ENCODE measurements at places on chromosomes 7 and 10.

GRCh38 chr10:24269476-24269875, 60.5 kb downstream of the KIAA1217 start:
- DNase-seq = no peak

DNA sequence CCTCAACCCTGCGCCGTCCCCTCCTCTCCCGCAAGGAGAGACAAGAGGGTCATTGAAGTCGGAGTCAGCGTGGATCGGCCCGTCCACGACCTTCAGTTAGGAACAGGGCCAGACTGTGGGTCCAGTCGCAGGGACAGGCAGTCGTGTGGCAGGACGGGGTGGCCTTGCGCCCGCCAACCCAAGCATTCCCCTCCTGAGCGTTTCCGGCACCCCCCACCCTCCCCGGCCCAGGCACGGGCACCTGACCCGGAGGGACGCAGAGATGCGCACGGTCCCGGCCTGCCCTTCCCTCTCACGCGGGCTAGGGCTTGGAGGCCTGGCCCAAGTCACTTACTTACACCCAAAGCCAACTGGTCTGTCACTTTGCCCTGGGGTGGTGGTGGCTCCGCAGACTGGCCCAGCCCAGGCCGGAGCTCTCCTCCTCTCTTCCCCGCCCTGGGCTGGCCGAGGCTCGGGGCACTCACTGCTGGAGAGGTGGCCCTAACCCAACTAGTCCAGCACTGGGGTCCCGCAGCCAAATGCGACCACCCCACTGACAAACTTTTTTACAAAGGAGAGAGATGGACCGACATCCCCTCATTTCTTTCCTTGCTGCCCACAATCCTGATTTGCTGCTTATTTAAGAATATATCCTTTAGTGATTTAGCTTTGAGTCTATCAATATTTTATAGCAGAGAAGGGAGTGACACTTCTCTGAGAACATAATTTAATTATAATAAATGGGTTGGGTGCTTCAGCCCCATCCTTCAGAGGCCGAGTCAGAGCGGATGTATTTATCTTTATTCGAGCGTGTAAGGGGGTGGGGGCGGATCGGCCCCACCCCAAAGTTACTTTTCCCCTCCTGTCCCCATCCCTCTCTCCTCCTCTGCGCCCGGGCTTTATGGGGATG, 1.2 kb upstream of the UNCX start:
- DNase-seq = no peak

- DNase-seq = no peak
Observed at GRCh38 chr7:99243751-99244337, 28.8 kb upstream of the MYH16 start.

DNA sequence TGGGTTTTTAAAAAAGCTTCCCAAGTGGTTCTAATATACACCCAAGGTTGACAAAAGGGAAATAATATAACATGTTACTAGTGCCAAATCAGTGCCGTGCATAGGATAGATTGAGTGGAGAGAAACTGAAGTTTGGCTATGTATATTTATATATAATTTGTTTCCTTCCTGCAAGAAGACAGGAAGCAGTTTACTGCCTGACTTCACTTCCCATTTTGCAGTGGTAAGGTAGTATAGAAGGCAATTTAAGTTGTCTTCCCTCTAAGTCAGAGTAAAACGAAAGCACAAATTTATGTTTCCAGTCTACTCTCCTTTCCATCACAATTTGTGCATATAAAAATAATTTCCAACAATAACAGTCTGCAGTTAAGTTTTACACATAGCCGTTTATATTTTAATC, 3.4 kb upstream of the HYCC1 start:
- no peak for DNase-seq

DNA sequence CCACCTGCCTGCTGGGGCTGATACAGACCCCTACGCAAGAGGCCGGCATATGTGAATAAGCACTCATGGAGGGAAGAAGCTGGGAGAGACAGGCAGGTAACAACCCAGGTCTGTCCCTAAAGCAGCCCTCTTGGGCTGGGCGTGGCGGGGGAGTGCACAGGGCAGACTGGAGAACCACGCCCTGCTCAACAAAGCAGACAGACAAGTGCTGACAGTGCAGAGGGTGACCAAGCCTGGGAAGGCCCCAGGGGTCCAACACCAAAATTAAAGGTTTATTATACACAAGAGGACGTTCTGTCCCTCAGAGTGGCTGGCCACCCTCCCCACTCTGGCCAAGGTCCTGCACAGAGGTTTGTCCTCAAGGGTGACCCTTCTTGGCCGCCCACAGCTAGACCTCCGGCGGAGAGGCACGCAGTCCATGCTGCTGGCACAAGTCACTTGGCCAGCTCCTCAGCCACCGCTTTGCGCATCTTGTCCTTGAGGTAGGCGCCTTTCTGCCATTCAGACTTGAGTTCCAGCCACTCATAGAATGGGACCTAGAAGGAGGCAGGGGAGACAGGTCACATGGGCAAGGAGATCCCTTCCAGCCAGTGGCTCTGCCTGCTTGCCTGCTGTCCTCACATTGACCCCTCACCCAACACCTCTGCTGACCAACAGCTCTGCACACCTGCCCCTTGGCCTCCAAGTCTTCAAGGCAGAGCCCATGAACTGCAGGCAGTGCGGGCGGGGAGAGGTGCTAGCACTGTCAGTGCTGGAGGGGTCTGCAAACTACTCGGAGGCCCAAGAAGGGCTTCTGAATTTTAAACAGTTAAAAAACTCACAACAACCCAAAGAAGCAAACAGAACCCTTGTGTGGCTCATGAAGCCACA, 11.4 kb upstream of the NACAD start:
- no peak for DNase-seq

DNA sequence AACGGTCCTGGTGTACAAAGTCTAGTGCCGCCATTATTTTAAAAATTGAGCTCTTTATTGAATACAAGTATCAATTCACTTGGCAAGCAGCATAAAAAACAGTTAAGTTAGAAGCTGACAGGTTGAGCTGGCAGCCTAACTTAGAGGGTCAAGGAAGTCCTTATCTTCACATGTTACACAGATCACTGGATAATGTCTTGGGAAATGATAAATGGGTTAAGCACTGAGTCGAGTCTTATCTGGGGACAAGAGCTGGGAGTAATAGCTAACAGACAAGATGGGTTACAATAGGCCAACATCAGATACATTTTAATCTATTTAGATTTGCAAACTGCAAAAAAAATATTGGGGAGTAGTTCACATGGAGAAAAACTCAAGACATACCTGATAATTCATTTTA, 34.2 kb downstream of the SLC18A2 start:
- DNase-seq = no peak

All from esophagus squamous epithelium (tissue), 5 donors.